ENCODE measurements at places on chromosomes 7 and 10. TPM values are rescaled to one million over a fixed set of nuclear protein-coding genes. Genes with fewer than 3 reads are reported as not detected.
A peak's percentile ranks its signal among the peaks of the same experiment; 100 is the strongest.

- H3K4me1 ChIP-seq, result no peaks in the 10 kb centered on the region
- H3K36me3 ChIP-seq, result no peaks in the 10 kb centered on the region
- DNase-seq, result no peak
- no peaks in the 10 kb centered on the region for H3K27me3 ChIP-seq
These were observed 119.3 kb downstream of the CABCOCO1 start for GRCh38 chr10:61781969-61782403.

GRCh38 chr7:132066761-132067171, 509.5 kb downstream of the PLXNA4 start:
- no peaks in the 10 kb centered on the region for H3K27me3 ChIP-seq
- H3K27ac ChIP-seq, result no peak overlapping the region
- no peaks in the 10 kb centered on the region for H3K36me3 ChIP-seq

DNA sequence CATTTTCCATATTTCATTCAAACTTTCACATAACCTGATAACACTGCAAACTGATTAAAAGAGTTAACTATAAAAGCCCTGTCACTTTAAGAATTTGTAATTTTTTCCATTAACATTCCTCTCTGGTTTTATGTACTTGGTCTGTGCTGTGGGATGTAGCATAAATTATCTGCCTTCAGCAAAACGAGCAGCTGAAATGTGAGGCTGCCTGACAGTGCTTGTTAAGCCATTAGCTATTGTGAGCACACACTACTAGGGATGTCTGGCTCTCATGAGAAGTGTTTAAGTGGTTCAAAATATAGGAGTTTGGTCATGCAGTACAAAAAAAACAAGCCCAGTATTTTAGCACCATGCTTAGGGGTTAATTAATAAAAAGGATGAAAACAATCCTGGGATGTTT, 63.0 kb downstream of the HOXA1 start:
- peaks cover 15% of the 10 kb centered on the region for H3K4me1 ChIP-seq
- H3K4me3 ChIP-seq, result no peak overlapping the region
- no peaks in the 10 kb centered on the region for H3K36me3 ChIP-seq

DNA sequence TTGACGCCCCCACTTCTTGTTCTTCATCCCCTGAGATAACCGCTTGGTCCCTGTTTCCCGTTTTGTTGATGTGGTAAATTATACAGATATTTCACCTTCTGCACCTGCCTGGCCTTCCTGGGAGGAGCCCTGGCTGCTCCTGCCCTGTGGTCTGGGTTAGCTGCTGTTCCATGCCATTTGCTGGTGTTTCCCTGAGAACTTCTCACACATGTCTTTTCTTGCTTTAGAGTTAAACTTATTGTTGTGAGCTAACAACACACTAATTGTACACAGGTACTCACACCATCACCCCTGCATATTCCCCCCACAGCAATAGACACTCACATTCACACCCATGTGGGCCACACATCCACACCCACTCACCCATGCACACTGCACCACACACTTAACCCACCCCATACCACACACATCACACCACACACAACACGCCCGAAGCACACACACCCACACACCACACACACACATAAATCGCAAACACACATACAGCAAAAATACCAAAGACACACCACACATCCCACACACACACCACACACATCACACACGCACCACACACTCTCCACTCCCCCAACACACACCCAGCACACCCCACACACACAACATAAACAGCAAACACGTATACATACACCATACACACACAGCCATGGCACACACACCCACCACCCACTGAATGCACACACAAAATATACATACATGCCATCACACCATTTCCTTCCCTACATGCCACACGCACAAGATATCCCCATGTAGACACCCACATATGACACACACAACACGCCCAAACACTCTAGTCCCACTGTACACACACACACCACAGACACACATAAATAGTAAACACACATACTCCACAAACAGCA, 19.4 kb upstream of the ANTXRL start:
- H3K4me1 ChIP-seq, result no peaks in the 10 kb centered on the region
- no peak for DNase-seq
- H3K27me3 ChIP-seq, result no peaks in the 10 kb centered on the region
- no peak overlapping the region for H3K4me3 ChIP-seq
- no peak overlapping the region for H3K27ac ChIP-seq

- no peaks in the 10 kb centered on the region for H3K36me3 ChIP-seq
- H3K27ac ChIP-seq, result no peak overlapping the region
- no peaks in the 10 kb centered on the region for H3K27me3 ChIP-seq
These were observed 73.9 kb downstream of the TMEM130 start for GRCh38 chr7:98795741-98796493.

DNA sequence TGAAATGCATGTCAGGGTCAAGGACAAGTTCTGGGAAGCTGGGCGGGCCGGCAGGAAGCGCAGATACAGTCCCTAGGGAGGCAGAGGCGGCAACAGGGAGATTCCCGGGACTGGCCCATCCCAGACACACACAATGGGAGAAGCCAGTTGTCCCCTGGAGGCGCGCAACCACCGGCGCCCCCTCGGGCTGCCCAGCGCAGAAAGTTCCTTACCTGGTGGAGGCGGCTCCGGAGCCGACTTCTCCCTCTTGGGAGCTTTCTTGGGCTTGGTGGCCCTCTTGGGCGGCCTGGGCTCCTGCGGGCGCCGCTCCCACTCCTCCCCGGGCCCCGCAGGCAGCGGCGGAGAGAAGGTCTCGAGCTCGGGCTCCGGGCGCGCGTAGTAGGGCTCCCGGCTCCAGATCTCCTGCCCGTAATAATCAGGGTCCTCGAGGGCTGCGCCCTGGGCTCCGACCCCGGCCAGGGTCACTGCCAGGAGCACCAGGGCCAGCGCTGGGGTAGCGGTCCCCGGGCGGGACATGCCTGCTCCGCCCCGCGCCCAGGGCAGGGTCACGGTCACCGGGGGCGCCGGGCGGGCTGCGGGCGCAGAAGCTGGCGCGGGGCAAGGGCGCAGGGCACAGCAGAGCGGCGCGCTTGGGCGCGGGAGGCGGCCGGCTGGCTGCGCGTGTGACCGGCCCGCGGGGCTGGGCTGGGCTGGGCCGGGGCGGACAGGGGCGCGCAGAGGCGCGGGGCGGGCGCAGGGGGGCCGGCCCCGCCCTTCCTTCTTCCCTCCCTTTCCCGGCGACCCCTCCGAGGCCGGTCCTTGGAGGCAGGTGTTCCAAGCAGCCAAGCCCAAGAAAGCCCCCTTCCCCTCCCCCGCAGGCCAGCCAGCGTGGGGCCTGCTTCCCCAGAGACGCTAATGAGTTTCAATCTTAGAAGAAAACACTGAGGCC, at the start of gene CPXM2:
Gene CPXM2 (minus strand): TSS at position 664 of the 928 bp plus-strand sequence. CDS start 148 bp downstream, at position 516.
- H3K27me3 ChIP-seq, result no peaks in the 10 kb centered on the region
- H3K36me3 ChIP-seq, result no peaks in the 10 kb centered on the region
- H3K27ac ChIP-seq, result no peak within 1 kb of the TSS

FAM237B gene
- total RNA-seq, result not detected

GRCh38 chr10:29189256-29189655, 99.6 kb upstream of the LYZL1 start:
- no peaks in the 10 kb centered on the region for H3K4me1 ChIP-seq
- H3K36me3 ChIP-seq, result no peaks in the 10 kb centered on the region
- no peaks in the 10 kb centered on the region for H3K27me3 ChIP-seq
- no peak overlapping the region for H3K27ac ChIP-seq
- H3K4me3 ChIP-seq, result no peak overlapping the region

DNA sequence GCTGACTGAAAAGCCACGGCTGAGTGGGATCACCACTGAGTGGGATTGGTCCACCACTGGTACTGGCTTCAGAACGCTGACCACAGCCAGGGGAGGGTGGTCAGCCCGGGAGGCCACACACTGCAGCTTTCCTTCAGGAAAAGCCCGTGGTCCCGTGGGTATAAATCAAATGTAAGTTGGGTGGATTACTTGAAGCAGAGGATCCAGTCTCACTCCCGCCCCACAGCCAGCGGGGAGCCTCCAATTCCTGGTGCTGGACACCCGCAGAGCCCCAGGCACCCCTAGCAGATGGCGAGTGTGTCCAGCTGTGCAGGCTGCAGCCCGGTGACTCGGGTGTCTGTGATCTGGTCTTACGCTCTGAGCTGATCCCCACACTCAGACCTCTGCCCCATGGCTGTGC, 231.1 kb upstream of the ZNF32 start:
- no peaks in the 10 kb centered on the region for H3K27me3 ChIP-seq
- H3K4me3 ChIP-seq, result no peak overlapping the region
- H3K4me1 ChIP-seq, result peaks cover 30% of the 10 kb centered on the region
- H3K36me3 ChIP-seq, result no peaks in the 10 kb centered on the region

DNA sequence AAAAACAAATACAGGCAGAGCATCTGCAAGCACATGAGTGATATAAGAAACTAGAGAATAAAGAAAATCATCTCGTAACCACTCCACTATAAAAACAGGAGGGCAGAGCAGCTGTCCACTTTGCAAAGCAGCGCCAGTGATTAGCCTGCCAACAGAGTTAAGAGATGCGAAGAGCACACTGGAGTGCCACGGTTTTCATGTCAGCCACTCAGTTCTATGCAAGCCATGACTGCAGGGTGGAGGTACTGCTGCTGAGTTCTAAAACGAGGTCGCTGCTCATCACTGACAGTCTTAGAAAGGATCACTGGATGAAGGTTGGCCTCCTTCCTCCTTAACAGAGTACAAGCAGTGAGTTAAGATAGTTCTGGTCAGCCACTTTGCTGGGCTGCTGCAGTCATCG, 58.5 kb downstream of the FGFR2 start:
- H3K27me3 ChIP-seq, result no peaks in the 10 kb centered on the region
- H3K4me3 ChIP-seq, result no peak overlapping the region
- no peak for DNase-seq
- no peak overlapping the region for H3K27ac ChIP-seq
- no peaks in the 10 kb centered on the region for H3K36me3 ChIP-seq

IL2RA gene
- not detected for total RNA-seq

DNA sequence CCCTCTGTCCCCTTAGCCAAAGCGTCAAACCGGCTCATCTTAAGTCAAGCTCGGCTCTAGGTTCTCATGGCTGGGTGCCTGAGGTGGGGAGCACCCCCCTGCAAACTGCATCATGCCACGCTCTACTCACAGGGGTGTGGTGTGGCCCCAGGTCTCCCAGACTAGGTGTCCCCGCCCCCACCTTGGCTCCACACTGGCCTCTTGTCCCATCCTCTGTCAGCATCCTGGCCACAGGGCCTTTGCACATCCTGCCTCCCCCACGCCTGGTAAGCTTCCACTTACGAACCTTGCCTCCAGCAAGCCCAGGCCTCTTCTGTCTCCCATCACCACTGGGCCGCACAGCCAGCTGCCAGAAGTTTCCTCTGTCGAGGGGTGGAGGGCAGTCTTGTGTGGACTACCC, 20.2 kb upstream of the GRIFIN start:
- no peak for DNase-seq
- H3K27ac ChIP-seq, result no peak overlapping the region
- H3K36me3 ChIP-seq, result no peaks in the 10 kb centered on the region
- H3K4me1 ChIP-seq, result no peaks in the 10 kb centered on the region
- no peak overlapping the region for H3K4me3 ChIP-seq

DNA sequence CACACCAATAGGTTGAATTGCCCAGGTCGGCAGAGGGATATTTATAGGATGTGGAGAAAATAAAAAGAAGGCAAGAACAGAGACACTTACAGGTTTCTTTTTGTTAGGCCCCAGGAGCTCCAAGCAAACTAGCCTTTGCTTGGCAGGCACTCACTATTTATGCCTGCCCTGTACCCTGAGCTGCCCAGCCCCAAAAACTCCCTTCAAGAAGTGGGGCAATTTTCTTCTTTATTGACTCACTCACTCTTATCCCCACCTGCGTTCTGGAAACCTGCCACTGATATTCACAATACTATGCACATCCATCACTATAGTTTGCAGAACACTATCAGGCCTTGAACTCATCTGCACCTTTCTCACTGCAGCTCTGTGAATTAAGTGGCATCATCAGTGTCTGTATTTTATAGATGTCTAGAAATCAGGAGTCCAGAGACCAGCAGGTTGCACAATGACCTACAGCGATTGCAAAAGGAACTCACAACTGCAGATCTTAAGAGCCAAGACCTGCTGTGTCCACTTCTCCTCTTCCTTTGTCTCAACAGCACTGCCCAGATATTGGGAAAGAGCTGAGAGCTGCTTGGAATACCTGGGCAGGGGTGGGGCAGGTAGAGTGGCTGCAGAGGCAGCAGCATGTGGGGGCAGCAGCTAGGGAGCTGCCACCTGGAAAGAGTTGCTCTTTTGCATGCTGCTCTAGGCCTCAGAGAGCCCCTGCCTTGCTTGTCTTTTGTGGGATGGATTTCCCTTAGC, at the start of gene SFTPD:
Gene SFTPD (minus strand): TSS at position 130 of the 747 bp plus-strand sequence. CDS start 2,446 bp downstream, outside the sequence.
- H3K4me3 ChIP-seq, result no peak within 1 kb of the TSS
- no peaks in the 10 kb centered on the region for H3K36me3 ChIP-seq
- peaks cover 5% of the 10 kb centered on the region for H3K27me3 ChIP-seq
- peak; percentile 15 for DNase-seq
- no peaks in the 10 kb centered on the region for H3K4me1 ChIP-seq

- H3K27ac ChIP-seq, result no peak overlapping the region
- DNase-seq, result no peak
- peaks cover 5% of the 10 kb centered on the region for H3K4me1 ChIP-seq
These were observed 11.3 kb downstream of the SAP25 start for GRCh38 chr7:100562195-100563099.

DNA sequence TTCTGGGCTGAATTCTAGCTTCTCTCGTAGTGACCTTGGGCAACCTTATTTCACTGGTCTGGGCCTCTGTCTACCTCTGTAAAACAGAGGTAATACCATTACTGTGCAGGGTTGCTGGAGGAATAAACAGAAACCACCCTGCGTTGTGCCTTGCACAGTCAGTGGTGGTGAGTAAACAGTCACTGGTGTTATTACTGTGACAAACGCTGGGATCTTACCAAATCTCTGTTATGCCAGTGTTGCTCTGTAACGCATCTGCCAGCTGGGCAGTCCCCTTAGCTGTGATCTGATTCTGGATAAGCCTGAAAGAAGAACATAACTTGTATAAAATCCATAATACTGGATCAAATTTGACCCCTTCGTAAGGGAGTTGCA, 49.4 kb downstream of the NOD1 start:
- no peaks in the 10 kb centered on the region for H3K27me3 ChIP-seq
- peak overlapping the region; percentile 26 for H3K27ac ChIP-seq
- peaks cover 24% of the 10 kb centered on the region for H3K36me3 ChIP-seq
- no peak for DNase-seq
- peaks cover 63% of the 10 kb centered on the region for H3K4me1 ChIP-seq

- peak; percentile 80 for DNase-seq
- peaks cover 61% of the 10 kb centered on the region for H3K4me1 ChIP-seq
- H3K36me3 ChIP-seq, result peaks cover 16% of the 10 kb centered on the region
These were observed 836 bp downstream of the KMT2E start for GRCh38 chr7:105014693-105015389.

- H3K27me3 ChIP-seq, result no peaks in the 10 kb centered on the region
- peaks cover 98% of the 10 kb centered on the region for H3K4me1 ChIP-seq
- peaks cover 6% of the 10 kb centered on the region for H3K36me3 ChIP-seq
- no peak for DNase-seq
- no peak overlapping the region for H3K4me3 ChIP-seq
These were observed 6.5 kb downstream of the FAM53B start for GRCh38 chr10:124737708-124738107.

FAM131B gene
- not detected for total RNA-seq

- H3K27ac ChIP-seq, result no peak overlapping the region
- no peaks in the 10 kb centered on the region for H3K36me3 ChIP-seq
- no peaks in the 10 kb centered on the region for H3K27me3 ChIP-seq
- no peak overlapping the region for H3K4me3 ChIP-seq
- 0 out of 2 replicates have a peak, but pooled peaks cover 2% of the 10 kb centered on the region for H3K4me1 ChIP-seq
- DNase-seq, result no peak
These were observed 84.7 kb downstream of the MAPK8 start for GRCh38 chr10:48390933-48391845.
